ENCODE measurements at places on chromosomes 13 and 19. TPM values are rescaled to one million over a fixed set of nuclear protein-coding genes. Genes with fewer than 3 reads are reported as not detected.

MZF1 gene
- total RNA-seq, result 32.3 TPM

DNA sequence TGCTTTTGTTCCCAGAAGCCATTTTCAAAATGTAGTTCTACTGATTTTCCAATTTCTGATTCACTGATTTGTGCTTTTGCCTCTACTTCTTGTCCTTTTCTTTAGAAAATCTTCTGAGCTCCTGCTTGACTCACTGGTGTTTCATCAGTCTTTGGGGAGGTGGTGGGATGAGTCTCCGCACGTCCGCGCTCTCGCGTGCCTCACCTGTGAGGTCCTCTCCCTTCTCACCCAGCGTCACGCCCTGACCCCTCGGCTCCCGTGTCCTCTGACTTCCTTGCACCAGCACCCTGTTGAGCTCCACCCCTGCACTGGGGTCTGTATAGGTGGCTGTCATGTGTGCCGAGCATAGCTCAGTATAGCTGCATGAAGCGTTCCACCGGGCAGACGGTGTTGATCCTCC is 52.7 kb upstream of the MCF2L start:
- no peaks in the 10 kb centered on the region for H3K36me3 ChIP-seq
- no peak for DNase-seq
- no peaks in the 10 kb centered on the region for H3K27me3 ChIP-seq
- no peak overlapping the region for H3K4me3 ChIP-seq

GRCh38 chr13:106535552-106536243 is at the start of gene EFNB2:
TSS of gene EFNB2 (minus strand) at chr13:106535662. CDS start at chr13:106534964, 698 bp downstream.
- H3K4me1 ChIP-seq, result peaks cover 27% of the 10 kb centered on the region
- H3K36me3 ChIP-seq, result no peaks in the 10 kb centered on the region
- H3K4me3 ChIP-seq, result peak within 1 kb of the TSS; percentile 71
- H3K27me3 ChIP-seq, result no peaks in the 10 kb centered on the region
- H3K27ac ChIP-seq, result no peak within 1 kb of the TSS

DNA sequence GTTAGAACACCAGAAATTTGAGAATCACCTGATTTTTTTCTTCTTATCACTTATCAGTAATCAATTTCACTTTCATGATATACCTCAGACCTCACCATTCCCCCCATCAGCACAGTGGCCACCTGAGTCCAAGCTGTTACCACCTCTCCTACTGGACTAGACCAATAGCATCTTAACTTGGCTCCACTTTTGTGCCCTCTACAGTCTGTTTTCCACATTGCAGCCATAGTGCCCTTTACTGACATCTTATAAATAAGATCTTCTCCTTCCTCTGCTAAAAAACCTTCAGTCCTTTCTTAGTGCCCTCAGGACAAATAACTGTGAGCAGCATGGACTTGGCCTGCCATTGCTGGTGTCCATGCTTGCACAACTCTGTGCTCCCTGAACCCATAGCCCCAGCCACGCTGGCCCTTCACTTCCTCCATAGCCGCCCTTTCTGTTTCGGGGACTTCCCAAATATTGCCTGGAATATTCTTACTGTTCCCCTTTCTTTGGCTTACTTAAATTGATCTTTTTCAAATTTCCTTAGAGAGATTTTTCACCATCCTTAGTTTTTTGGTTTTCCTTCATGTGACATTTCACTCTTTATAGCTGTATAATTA is 380.8 kb downstream of the LMO7 start:
- no peaks in the 10 kb centered on the region for H3K36me3 ChIP-seq
- no peaks in the 10 kb centered on the region for H3K4me1 ChIP-seq
- H3K4me3 ChIP-seq, result no peak overlapping the region
- no peaks in the 10 kb centered on the region for H3K27me3 ChIP-seq
- DNase-seq, result peak; percentile 30
- no peak overlapping the region for H3K27ac ChIP-seq

DNA sequence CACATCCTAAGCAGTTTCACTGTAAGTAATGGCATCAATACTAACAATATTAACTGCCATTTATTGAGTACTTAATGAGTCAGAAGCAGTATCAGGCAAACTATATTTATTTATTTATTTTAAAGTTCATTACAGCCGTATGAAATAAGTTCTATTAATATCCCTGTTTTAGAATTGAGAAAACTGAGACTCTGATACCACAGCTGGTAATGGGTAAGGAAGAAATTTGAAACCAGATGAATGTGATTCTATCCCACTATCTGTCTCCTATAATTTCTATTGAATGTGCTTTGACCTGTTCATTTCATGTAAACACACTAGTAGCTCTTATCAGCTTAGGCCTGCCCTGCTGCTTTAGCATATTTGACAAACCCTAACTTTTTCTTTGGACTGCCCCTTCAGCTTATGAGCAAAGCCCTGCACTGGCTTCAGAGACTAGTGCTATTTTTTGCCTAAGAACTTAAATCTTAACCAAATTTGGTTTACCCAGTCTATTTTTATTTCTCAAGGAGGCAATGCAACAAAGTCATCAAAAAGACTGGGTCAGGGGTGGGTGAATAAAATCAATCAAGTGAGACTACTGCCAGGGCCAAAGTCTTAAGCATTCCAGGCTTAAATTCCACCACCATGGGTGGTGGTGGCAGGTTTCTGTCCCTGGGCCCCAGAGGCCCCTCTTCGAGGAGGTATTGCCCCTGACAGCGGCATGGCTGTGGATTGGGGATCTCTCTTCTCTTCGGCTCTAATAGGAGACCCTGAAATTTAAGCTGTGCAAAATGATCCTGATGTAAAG is 143.4 kb downstream of the DLEU7 start:
- H3K4me3 ChIP-seq, result no peak overlapping the region
- H3K4me1 ChIP-seq, result peaks cover 26% of the 10 kb centered on the region
- no peak overlapping the region for H3K27ac ChIP-seq
- H3K27me3 ChIP-seq, result no peaks in the 10 kb centered on the region
- no peaks in the 10 kb centered on the region for H3K36me3 ChIP-seq
- DNase-seq, result peak; percentile 38

DNA sequence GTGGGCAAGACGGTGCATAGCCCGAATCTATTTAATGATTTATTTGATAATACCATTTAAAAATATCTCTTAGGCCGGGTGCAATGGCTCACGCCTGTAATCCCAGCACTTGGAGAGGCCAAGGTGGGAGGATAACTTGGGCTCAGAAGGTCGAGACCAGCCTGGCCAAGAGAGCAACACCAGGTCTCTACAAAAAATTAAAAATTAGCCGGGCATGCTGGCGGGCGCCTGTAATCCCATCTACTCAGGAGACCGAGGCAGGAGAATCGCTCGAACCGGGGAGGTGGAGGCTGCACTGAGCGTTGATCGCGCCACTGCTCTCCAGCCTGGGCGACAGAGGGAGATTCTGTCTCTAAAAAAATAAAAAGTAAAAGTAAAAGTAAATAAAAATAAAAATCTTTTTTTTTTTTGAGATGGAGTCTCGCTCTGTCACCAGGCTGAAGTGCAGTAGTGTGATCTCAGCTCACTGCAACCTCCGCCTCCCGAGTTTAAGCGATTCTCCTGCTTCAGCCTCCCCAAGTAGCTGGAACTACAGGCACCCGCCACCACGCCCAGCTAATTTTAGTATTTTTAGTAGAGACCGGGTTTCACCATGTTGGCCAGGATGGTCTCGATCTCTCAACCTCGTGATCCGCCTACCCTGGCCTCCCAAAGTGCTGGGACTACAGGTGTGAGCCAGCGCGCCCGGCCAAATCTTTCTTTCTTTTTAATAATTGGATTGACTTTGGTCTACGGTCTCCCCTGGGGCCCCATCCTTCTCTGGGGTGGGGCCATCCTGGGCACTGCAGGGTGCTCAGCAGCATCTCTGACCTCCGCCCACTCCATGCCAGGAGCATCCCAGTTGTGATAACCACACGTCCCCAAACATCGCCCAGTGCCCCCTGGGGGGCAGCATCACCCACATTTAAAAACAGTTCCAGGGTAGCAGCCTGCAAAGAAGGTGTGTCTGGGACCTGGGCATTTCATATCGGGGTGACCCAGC is 90.7 kb downstream of the GNG7 start:
- peaks cover 22% of the 10 kb centered on the region for H3K27me3 ChIP-seq
- no peaks in the 10 kb centered on the region for H3K4me1 ChIP-seq
- no peak for DNase-seq
- H3K4me3 ChIP-seq, result no peak overlapping the region
- no peak overlapping the region for H3K27ac ChIP-seq

DNA sequence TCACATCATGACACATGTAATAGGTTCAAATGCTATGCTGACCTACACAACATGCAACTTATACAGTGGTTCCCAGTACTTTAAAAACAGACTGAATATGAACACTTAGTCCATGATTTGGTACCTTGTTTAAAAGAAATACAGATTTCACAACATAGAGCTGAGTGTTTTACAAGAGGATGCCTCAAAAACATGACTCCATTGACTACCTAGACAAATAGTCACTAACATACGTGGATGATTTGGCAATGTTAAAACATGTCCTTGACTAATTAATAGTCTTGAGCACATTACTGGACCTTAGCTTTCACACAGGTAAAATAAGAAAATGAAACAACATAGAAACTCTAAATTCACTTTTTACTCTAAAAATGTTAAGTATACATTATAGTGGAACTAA is 300.1 kb downstream of the DIAPH3 start:
- no peaks in the 10 kb centered on the region for H3K36me3 ChIP-seq
- no peak for DNase-seq
- H3K27me3 ChIP-seq, result no peaks in the 10 kb centered on the region
- no peaks in the 10 kb centered on the region for H3K4me1 ChIP-seq
- no peak overlapping the region for H3K27ac ChIP-seq

- peak overlapping the region; percentile 39 for H3K27ac ChIP-seq
- H3K27me3 ChIP-seq, result no peaks in the 10 kb centered on the region
- H3K4me3 ChIP-seq, result no peak overlapping the region
- DNase-seq, result no peak
- H3K36me3 ChIP-seq, result no peaks in the 10 kb centered on the region
Measured at GRCh38 chr13:112722433-112723263, 32.8 kb downstream of the ATP11A start.

DNA sequence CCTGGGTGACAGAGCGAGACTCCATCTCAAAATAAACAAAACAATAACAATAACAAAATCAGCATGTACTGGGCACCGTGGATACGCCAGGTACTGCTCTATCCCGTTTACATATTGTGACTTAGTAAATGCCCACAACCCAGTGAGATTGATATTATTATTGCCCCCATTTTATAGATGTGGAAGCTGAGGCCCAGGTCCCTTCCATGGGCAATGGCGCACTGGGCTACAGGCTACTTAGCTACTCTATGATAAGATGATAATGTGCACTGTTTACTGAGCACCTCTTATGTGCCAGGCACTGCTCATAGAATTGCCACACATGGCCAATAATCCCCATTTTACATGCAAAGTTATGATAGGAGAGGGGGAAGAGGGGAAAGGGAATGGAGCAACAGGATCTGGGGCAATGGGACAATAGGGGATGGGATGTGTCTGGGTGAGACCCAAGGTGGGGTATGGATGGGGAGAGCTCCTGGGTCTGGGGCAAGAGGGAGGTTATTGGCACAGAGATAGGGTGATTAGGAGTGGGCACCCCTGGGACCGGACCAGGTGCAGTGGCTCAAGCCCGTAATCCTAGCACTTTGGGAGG is 5.4 kb downstream of the KCNN4 start:
- no peaks in the 10 kb centered on the region for H3K36me3 ChIP-seq
- H3K4me1 ChIP-seq, result peaks cover 19% of the 10 kb centered on the region
- H3K27ac ChIP-seq, result no peak overlapping the region
- peaks cover 70% of the 10 kb centered on the region for H3K27me3 ChIP-seq
- no peak overlapping the region for H3K4me3 ChIP-seq

- no peak overlapping the region for H3K4me3 ChIP-seq
- no peak overlapping the region for H3K27ac ChIP-seq
- DNase-seq, result no peak
- peaks cover 12% of the 10 kb centered on the region for H3K4me1 ChIP-seq
Measured at GRCh38 chr19:17473041-17473440, 2.7 kb downstream of the SLC27A1 start.

ZNF799 gene
- 7.0 TPM for total RNA-seq

GRCh38 chr13:40101708-40102359 is 446.4 kb downstream of the COG6 start:
- DNase-seq, result no peak
- no peak overlapping the region for H3K4me3 ChIP-seq
- peaks cover 2% of the 10 kb centered on the region for H3K4me1 ChIP-seq
- H3K27me3 ChIP-seq, result no peaks in the 10 kb centered on the region
- no peak overlapping the region for H3K27ac ChIP-seq

DNA sequence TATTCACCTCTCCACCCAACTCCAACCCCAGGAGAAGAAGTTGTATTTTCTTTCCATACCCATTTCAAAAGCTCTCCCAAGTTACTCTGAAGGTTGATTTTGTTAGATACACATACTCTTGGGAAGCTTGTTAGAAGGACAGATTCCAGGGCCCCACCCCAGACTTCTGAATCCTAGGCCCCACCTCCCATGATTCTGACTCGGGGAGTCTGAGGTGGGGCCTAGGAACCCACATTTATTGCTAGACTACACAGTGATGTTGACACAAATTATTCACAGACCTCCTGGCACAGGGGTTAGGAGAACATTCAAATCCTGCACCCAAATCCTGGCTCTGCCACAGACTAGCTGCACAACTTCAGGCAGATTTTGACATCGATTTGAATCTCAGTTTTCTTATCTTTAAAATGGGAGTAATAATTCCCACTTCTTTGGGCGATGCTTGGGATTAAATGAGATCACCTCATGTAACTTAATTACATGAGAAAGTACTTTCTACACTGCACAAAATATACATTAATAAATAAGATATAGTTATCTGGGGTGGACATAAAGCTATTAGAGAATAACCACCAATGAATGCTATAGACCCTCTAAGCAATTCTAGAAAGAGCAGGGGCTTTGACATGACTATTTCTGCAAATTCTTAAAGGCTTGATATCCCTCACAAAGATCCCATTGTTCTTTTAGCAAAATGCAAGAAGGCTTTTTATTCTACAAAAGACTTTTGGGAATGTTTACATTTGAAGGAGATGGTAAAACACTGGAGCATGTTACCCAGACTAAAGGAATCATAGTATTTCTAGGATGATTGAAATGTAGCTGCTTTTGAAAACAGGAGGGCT is 18.0 kb downstream of the MBNL2 start:
- no peaks in the 10 kb centered on the region for H3K4me1 ChIP-seq
- no peak overlapping the region for H3K27ac ChIP-seq
- no peak for DNase-seq
- no peaks in the 10 kb centered on the region for H3K36me3 ChIP-seq
- no peaks in the 10 kb centered on the region for H3K27me3 ChIP-seq

DNA sequence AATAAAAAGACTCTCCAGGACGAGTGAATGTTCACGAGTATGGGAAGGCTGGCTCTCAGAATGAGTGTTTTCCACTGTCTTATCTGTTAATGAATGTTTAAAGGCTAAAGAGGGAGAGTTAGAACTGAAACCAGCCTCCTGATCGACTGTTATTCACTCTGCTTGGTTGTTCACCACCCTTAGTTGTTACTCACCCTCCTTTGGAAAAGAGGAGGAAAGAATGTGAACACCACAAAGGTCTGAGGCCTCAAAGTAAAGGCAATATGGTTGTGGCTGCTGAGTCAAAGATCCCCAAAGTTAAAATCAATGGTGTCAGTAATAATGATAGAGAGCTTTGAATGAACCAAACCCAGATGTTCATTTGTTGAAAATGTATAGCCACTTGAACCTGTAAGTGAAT is 1793.2 kb upstream of the PCDH20 start:
- H3K4me3 ChIP-seq, result no peak overlapping the region
- no peak overlapping the region for H3K27ac ChIP-seq
- H3K27me3 ChIP-seq, result no peaks in the 10 kb centered on the region
- H3K36me3 ChIP-seq, result no peaks in the 10 kb centered on the region
- H3K4me1 ChIP-seq, result no peaks in the 10 kb centered on the region

- H3K4me3 ChIP-seq, result no peak overlapping the region
- H3K27ac ChIP-seq, result no peak overlapping the region
- no peaks in the 10 kb centered on the region for H3K27me3 ChIP-seq
Measured at GRCh38 chr13:110200276-110200870, 106.6 kb downstream of the COL4A1 start.
